Hair follicle dermal papilla cell (primary cell): ENCODE measurements at places on chromosomes 2 and 18. TPM values are rescaled to one million over a fixed set of nuclear protein-coding genes. Genes with fewer than 3 reads are reported as not detected.

The MRPL44 gene
- total RNA-seq = 23.7 and 25.4 TPM in 2 replicates

The NEU2 gene
- total RNA-seq = not detected in 2 replicates

The ANKRD30BL gene
- not detected in 2 replicates for total RNA-seq

The REG3A gene
- total RNA-seq = not detected in 2 replicates
